Caudate nucleus (tissue), 63 donors: ENCODE measurements at places on chromosomes 5 and 9.
A peak's percentile ranks its signal among the peaks of the same experiment; 100 is the strongest.

DNA sequence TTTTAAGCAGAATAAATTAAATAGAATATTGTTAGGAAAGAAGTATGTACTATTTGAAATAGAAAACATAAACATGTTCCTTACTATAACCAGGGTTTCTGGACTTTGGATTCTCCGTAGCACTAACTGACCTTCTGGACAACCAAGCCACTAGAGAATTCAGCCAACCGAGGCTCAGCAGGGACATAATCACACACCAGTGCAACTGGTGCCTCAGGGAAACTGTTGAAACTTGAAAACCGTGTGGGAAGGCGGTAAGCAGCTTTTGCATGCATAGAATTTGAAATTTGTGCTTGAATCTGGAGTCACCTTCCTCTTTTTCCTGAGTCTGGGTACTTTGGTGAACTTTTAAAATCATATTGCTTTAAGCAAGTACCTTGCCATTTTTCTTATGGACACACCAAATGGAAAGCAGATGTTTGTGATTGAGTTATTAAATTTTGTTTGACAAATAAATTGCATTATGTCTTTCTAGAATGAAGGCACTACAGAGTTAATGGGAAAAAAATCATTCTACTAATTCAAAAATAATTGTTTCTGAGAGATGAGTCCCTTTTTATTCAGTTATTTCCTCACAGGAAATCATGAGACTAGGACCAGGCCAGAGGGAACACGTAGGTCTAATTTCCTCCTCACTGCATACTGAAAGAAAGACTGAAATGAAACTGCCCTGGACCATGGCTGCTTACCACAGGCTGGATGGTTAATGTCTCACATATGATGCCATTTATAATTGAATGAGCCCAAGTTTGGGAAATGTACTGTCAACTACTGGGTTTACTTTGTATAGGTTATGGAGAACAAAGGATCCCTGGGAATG lies 20.6 kb upstream of the SCAMP1 start:
- no peak for DNase-seq

DNA sequence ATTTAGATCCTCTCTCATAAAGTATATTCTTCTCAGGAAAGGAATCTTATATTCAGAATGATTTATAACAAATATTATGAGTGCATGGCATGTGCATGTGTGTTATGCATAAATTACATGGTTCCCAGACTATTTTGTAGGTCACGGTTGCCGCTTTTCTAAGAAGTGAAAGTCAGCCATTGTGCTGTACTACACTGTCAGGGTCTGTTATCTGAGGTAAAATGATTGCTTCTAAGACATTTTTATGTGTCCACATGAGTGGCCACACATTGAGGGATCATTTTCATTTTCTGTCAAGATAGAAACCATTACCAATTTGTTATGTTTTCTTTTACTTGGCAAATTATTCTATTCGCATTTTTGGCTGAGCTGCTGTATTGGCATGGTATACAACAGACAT lies 210.8 kb downstream of the CWC27 start:
- DNase-seq: no peak

GRCh38 chr9:33044677-33045282 lies 19.7 kb downstream of the DNAJA1 start:
- DNase-seq: peak; percentile 44

GRCh38 chr9:39588500-39589137 lies 233.2 kb downstream of the SPATA31A1 start:
- no peak for DNase-seq

GRCh38 chr5:89087551-89088318 lies 204.8 kb upstream of the MEF2C start:
- no peak for DNase-seq

- DNase-seq: no peak
Observed at GRCh38 chr5:126100767-126101166, 322.4 kb upstream of the GRAMD2B start.

GRCh38 chr5:169299191-169299662 lies 1.7 kb downstream of the SLIT3 start:
- DNase-seq: no peak

GRCh38 chr5:135729321-135729786 lies 105.1 kb upstream of the SLC25A48 start:
- no peak for DNase-seq

DNA sequence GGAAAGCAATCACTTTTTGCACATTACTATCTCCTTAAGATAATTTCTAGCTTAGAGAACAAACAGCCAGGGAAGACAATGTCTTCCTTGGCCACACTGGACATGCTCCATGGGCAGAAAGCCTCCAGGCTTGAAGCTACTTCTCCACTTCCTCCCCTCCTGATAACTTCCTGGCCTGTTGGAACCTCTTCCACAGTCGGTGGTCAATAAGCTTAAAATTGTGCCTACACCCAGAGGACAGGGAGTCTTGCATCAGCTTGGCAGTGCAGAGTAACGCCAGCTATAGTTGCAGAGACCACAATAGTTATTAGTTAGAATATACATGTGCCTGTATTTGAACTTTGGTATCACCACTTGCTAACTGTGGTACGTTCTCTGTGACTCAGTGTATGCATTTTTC lies 58.1 kb upstream of the ABCA1 start:
- DNase-seq: no peak

DNA sequence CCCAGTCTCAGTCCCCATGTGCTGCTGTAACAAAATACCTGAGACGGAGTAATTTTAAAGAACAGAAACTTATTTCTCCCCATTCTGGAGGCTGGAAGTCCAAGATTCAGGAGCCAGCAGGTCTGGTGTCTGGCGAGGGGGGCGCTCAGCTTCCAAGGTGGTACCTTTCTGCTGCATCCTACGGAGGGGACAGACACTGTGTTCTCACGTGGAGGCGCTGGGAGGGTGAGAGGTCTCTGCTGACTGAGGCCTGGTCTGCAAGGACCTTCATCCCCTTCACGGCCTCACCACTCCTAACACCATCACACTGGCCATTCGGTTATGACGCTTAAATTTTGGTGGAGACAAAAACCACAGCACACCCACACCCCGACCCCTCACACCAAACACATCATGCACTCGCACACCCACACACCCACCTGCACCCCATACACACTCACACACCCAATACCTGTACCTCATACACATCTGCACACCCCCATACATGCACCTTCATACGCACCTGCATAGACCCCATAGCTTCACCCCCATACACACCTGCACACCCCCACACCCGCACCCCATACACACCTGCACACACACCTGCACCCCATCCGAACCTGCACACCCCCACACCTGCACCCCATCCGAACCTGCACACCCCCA lies 9.8 kb upstream of the ZDHHC11 start:
- DNase-seq: no peak

- no peak for DNase-seq
Observed at GRCh38 chr5:23756779-23757178, 249.4 kb downstream of the PRDM9 start.

GRCh38 chr5:135443161-135443960 lies 3.8 kb downstream of the DCANP1 start:
- DNase-seq: no peak

DNA sequence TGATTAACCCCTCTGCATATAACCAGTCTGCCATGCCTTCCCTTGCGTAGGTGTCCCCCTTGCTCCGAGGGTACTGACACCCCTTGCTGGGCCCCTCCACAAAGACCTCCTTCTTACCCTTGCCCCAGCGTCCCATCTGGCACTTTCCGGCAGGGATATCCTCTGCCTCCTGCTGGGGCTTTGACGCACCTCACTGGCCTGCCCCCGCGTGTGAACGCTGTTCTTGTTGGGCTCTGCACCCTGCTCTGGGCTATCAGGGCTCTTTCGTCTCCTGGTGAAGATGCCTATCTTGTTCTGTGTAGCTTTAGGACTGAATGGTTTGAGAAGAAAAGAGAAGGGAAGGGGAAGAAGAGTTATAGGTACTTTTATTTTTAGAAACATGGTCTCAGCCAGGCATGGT lies 53.0 kb downstream of the SUB1 start:
- no peak for DNase-seq

DNA sequence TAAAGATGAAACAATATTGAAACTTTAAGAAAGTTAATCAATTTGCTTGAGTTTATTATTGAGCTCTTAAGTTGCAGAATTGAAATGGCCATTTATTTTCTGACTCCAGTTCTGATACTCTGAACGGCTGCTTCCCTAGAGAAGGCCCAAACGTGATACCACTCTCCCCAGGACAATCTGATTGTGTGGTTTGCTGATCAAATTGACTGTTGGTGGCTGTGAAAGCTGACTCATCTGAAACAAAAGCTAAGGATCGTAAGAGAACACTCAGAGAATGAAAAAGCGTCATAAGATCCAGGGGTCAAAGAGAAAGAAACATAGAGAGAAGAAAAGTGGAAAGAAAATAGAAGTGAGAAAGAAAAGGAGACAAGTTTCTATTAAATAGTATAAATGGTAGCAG lies 147.2 kb downstream of the IZUMO3 start:
- no peak for DNase-seq

- no peak for DNase-seq
Observed at GRCh38 chr5:7207979-7208378, 188.0 kb upstream of the ADCY2 start.

DNA sequence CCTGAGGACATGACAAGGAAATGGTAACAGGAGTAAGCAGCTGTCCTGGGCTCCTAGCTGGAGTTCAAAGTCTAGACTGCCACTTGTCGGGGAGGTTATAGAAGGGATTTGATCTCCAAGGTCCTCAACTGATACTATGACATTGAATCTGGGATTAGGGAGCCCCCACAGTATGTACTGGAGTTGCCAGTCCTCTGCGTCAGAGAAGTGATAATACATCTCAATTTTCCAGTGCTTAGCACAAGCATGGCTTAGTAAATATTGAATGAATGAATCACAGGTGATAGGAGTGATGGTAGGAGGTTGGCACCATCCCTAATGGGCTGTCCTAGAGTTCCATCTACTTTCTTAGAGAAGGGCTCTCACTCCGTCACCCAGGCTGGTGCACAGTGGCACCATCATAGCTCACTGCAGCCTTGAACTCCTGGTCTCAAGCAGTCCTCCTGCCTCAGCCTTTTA lies 6.2 kb upstream of the TPM2 start:
- DNase-seq: no peak

GRCh38 chr9:68802525-68803015 lies 97.5 kb downstream of the PIP5K1B start:
- no peak for DNase-seq

DNA sequence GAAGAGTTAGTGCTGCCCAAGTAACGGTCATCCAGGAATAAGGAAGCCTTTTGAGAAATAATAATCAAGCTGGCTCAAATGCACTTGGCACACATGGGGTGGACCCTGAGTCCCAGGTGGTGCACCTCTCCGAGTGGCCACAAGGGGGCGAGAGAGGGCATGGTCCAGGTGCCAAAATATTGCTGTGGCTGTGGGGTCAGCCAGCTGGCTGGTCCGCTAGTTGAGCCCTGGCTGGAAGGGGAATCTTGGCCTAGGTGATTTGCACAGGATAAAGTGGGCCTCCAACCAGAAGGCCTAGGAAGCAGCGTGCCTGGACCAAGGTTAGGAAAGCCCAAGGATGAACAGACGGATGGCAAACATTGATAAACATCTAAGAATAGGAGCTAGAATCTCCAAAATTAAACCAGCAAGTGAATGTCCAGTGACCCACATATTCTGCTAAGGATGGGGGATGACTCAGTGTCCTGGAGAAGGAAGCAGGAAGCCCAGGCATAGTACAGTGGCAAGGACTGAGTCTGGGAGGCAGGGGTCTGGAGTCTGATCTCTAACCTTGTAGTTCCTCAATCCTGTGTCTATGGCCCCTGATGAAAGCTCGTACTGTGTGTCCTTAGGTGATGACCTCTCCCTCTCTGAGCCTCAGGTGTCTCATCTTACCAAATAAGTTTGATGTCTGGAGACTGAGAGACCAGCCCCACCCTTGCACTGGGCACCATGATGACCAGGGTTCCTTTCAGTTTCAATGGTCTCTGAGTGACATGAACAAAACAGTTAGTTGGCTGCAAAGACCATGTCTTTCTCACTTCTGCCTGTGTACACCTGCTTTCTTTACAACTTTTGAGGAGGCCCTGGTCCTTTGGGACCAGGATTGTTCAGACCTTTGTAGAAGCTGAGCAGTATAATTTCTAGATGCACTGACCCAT lies 19.2 kb upstream of the SHB start:
- peak; percentile 60 for DNase-seq

- DNase-seq: peak; percentile 79
Observed at GRCh38 chr5:124162767-124163532, 583.5 kb downstream of the ZNF608 start.

DNA sequence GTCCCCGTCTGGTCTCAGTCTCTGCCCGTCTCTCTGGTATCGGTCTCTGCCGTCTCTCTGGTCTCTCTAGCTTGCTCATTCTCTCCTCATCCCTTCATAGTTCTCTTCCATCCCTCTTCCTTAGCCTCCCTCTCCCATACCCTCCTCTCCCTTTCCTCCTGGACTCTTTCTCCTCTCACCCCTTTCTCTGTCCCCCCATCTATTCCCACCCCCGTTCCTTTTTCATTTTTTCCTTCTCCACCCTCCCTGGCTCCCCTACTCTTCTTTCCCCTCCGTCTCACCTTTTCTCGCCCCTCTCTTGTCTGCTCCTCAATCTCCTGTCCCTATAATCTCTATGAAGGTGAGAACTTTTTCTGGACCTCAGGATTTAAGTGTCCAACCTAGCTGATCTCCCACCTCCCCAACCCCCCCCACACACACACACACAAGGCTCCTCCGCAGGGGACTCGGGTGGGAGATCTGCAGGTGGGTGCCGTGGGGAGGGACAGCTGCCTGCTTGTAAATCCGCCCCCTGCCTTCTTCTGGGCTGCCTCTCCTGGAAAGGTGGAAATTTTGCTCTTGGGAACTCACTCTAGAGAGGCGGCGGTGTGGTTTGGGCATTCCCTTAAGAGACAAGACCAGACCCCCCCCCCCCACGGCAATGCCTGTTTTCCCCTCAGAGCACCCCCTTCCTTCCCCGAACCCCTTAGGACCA lies 953 bp downstream of the UBE2QL1 start:
- DNase-seq: no peak

- DNase-seq: no peak
Observed at GRCh38 chr5:148620091-148620490, 34.2 kb downstream of the HTR4 start.

DNA sequence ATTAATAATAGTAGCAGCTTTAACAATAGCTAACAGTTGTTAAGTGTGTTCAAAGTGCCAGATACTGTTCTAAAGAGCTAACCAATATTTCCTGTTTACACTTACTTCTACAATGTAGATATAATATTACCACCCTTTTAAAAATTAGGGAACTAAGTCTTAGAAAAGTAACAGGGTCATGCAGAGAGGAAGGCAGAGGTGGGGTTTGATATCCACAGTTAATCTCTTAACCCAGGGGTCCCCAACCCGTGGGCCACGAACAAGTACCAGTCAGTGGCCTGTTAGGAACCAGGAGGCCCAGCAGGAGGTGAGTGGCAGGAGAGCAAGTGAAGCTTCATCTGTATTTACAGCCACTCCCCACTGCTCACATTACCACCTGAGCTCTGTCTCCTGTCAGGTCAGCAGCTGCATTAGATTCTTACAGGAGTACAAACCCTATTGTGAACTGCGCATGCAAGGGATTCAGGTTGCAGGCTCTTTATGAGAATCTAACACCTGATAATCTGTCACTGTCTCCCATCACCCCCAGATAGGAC lies 89.1 kb downstream of the ACTL7B start:
- DNase-seq: no peak
